ENCODE measurements at places on chromosomes 3 and 15.

GRCh38 chr3:161072211-161072621, 32.9 kb downstream of the B3GALNT1 start:
- DNase-seq: no peak

- no peak for DNase-seq
Observed at GRCh38 chr3:165744025-165744424, 93.2 kb downstream of the BCHE start.

DNA sequence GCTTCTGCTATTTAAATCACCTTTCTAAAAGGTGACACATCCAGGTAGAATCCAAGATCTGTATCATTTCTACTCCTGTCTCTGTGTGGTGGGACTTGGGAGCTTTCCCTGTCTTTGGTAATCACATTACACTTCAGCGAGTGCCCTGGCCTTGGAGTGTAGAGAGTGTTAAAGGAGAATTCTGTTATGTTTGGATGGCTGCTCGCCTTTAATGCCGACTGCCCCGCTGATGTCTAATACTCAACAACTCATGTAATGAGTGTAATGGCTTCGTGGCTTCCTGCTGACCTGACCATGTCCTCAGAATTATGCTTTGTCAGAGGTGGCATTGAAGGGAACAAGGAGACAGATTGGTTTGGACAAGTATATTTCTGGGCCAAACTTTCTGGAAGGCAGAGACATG, 66.3 kb upstream of the LRTM1 start:
- DNase-seq: no peak

- DNase-seq: no peak
Observed at GRCh38 chr3:52022323-52023100, 26.8 kb upstream of the RPL29 start.

DNA sequence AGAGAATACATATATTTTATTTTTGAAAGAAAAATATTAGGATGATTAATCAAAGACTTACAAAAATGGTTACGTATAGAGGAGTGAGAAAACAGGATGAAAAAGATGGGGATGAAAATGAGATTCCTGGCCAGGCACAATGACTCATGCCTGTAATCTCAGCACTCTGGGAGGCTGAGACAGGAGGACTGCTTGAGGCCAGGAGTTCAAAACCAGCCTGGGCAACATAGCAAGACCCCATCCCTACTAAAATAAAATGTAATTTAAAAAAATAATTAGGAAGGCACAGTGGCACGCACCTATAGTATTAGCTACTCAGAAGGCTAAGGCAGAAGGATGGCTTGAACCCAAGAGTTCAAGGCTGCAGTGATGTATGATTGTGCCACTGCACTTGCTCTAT, 11.9 kb downstream of the MYO9A start:
- no peak for DNase-seq

GRCh38 chr3:172276103-172276502, 172.2 kb downstream of the GHSR start:
- no peak for DNase-seq

- DNase-seq: no peak
Observed at GRCh38 chr3:28856796-28857195, 424.1 kb upstream of the RBMS3 start.

GRCh38 chr3:185744997-185745843, 79.6 kb downstream of the IGF2BP2 start:
- DNase-seq: no peak

DNA sequence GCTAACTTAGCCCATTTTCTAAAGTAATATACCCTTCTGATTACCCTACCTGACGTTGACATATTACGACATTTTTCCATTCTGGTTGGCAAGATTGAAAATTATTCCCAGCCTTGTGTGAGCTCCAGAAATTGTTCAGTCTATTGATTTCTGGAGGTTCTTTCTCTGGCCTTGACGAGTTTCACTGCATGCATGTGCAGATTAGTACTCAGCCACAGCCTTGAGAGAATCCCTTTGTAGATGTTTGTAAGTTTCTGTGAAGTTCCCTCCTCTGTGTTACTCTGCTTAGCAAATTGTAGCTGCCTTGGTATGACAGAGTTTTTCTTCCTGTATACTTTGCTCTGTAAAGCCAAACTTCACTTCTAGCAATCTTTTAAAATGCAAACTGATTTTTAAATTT, 27.5 kb downstream of the TRIM69 start:
- no peak for DNase-seq

DNA sequence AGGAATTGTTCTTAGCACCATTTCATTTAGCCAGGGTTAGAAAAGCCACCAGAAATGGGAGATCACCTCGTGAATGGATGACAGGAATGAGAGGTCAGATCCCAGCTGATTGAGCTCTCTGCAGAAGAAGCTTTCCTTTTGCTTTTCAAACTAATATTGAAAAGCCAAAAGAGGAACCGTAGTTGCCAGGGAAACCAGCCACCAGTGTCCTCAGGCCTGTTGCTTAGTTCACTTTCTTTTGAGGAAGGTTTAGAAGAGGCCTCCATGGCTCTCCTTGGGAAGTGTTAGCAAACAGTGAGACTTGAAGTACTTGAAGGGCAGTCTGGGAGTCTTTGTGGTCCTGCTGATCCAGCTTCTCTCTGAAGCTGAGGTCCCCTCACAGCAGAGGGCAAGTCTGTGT, 7.4 kb upstream of the CCK start:
- no peak for DNase-seq

GRCh38 chr3:104947943-104948342, 418.8 kb upstream of the ALCAM start:
- DNase-seq: no peak

DNA sequence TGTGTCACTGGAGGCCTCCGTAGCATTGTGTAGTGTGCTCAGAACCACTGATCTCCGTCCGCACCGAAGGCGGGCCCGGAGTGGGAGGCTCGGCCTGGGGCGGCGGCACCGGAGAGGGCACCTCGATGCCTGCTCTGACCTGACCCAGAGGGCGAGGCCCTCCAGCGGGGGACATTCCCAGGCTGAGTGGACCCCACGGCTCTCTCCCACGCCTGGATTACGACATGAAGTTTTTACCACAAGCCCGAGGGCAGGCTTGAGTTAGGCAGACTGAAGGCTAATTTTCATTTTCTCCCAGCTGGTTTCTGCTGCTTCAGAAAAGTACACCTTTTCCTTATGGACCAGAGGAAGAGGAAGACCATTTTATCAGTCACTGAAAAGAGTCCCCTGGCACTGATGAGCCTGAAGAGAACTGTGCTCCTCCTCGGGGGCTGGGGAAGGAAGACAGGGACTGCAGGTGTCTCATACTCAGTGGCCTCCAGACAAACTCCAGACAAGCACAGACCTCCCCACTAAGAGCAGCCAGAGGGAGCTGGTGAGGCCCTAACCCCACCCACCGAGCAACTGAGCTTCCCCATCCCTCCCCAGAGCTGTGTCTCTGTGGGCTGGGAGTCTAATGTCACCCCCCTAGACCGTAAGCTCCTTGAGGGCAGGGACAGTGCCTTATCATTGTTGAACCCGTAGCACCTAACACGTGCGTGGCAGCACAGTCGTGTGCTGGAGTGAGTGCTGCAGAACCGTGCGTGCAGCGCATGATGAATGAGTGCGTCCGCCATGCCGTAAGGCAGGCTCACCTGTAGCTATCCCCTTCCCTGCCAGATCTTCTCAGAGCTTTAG, 74.5 kb upstream of the BLM start:
- no peak for DNase-seq

- no peak for DNase-seq
Observed at GRCh38 chr3:49157289-49157688, 8.8 kb downstream of the CCDC71 start.

- no peak for DNase-seq
Observed at GRCh38 chr3:187014417-187014864, 84.1 kb downstream of the ST6GAL1 start.

- DNase-seq: no peak
Observed at GRCh38 chr3:13871791-13872190, 8.1 kb downstream of the WNT7A start.

GRCh38 chr15:25697586-25697985, 165.5 kb downstream of the ATP10A start:
- no peak for DNase-seq

- no peak for DNase-seq
Observed at GRCh38 chr3:53113293-53114010, 16.8 kb downstream of the RFT1 start.

DNA sequence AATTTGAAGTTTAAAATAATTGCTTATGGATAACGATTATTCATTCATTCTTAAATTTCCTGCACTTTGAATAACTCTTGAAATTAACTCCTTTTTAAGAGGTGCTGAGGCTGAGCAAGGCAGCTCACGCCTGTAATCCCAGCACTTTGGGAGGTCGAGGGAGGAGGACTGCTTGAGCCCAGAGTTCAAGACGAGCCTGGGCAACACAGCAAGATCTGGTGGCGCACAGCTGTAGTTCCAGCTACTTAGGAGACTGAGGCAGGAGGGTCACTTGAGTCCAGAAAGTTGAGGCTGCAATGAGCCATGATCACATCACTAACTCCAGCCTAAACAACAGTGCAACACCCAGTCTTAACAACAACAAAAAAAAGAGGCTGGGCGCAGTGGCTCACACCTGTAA, 8.0 kb downstream of the DCUN1D1 start:
- DNase-seq: no peak

DNA sequence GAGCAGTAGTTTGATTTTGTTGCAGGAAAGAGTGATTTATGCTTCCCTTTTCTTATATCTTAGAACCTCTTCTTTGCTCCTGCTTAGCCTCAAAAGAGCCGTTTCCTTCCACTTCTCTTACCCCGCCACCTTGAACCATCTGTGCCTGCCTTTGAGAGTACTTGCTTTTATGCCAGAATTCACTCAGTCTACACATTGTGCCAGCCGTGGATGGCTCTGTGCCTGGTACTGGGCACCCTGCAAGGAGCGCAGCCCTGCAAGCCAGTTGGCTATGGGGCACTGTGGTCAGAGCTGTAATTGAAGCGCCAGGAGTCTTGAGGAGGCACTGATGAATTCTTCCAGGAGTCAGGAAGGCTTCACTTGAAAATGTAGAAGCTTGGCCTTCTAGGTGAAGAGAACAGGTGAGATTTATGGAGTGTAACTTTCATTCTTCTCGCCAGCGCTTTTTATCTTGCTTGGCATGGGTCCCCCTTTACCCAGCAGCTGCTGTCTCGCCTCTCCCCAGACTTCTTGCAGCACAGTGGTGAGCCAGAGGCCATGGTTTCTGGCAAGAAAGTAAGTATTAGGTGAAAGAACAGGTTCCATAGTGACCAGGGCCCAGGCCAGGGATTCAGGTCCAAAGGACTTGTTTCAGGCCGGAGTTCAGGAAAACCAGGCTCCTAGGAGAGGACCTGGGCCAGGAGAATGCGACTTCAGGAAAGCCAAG, 4.9 kb downstream of the TMED3 start:
- no peak for DNase-seq

DNA sequence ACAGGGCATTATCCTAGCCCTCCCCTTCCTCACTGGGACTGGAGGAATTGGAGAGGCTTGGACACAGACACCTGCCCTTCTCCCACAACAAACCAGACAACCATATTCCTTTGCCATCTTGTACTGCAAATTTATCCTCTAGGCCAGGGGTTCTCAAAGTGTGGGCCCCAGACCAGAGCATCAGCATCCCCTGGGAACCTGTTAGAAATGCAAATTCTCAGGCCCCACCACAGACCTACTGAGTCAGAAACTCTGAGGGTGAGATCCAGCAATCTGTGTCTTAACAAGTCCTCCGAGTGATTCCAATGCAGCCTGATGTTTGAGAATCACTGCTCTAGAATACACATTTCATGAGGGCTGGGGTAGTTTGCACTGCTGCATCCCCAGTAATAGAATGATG, 115.4 kb downstream of the OXNAD1 start:
- DNase-seq: no peak

DNA sequence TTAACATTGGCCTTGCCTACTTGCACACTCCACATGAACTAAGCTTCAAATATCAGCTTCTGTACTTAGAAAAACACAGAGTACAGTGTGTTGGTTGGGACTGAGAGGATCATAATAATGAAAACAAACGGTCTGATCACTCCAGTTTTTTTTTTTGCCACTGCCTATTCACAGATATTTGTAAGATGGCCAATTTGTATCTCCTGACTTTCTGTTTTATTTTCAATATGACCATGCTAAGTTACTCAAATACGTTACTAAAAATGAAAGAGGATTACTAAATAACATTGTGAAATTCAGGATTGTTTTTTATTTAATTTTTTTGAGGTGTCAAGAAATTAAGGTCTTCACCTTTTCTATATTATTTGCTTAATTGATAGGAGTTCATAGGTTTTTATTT, 595.1 kb downstream of the TUSC7 start:
- no peak for DNase-seq

DNA sequence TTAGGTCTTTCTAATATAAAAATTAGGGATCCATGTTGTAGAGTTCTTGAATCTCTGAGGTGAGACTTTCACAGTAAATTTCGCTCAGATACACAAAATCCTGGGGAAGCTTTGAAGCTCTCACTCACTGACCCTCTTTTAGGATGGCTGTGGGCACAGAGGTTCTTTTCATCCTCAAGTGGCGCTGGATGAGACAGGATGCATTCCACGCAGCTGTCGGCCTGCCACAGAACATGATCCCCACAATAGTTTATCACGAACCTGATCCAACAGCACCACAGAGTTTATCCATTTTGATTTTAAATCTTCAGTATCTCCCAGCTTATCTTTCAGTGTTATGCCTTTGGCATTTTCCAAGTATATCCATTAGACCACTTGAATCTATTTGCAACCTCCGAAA, 91.9 kb downstream of the WDR76 start:
- no peak for DNase-seq

DNA sequence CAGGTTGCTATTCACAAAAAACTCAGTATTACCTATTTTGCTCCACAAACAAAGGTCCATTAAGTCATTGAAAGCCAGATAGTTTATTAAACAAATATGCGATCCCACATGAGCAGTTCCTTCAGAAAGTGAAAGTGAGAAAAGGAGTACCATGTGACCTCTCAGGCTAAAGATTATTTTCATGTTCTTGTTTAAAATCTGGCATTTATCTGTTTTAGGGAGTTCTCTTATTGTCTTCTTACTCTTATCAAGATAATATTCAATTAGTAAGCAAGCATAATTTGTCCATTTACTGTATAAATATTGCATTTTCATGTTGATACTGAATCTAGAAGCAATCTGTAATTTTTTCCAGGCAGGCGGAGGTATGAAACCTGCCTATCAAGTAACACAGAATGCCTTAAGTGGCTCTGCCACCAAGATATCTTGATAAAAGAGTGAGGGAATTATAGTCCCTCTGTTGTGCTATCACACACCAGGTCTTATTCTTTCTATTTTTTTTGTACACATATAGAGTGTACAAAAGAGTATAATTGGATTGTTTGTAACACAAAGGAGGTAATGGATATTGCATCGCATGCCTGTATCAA, 20.1 kb upstream of the PLSCR5 start:
- DNase-seq: no peak

GRCh38 chr15:68639926-68640600, 61.3 kb downstream of the CORO2B start:
- no peak for DNase-seq

- DNase-seq: no peak
Observed at GRCh38 chr3:149662240-149662887, 4.5 kb upstream of the WWTR1 start.

GRCh38 chr15:70493787-70494516, 269.4 kb downstream of the UACA start:
- DNase-seq: no peak

- DNase-seq: no peak
Observed at GRCh38 chr15:85976986-85977385, 102.7 kb upstream of the AGBL1 start.

All from stimulated activated CD4-positive, alpha-beta T cell treated with anti-CD3 and anti-CD28 coated beads, Interleukin-1b, Interleukin-23, amount 100 ng/mL, for 48 hours (primary cell).